ENCODE measurements at places on chromosomes 16 and 17.

- DNase-seq, result peak; percentile 21
Observed at GRCh38 chr16:82888591-82889001, 261.8 kb downstream of the CDH13 start.

- DNase-seq, result no peak
Observed at GRCh38 chr17:48925251-48925990, 17.2 kb downstream of the UBE2Z start.

DNA sequence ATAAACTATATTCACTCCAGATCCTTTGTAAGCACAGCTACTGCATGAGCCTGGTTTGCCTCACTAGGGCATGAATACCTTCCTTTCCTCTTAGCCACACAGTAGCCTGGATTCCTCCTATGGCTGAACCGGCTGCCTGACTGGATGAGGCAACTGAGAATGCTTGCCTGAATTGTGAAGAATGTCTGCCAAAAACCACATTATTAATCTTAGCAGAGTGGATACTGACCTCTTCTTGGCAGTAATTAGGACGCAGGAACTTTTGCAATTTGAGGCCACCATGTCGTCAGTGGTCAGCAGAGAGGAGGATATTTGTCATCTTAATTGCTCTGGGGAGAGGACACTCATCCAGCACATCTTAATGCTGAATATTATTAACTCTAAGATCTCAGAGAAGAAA, 651.8 kb upstream of the GOT2 start:
- DNase-seq, result peak; percentile 88

DNA sequence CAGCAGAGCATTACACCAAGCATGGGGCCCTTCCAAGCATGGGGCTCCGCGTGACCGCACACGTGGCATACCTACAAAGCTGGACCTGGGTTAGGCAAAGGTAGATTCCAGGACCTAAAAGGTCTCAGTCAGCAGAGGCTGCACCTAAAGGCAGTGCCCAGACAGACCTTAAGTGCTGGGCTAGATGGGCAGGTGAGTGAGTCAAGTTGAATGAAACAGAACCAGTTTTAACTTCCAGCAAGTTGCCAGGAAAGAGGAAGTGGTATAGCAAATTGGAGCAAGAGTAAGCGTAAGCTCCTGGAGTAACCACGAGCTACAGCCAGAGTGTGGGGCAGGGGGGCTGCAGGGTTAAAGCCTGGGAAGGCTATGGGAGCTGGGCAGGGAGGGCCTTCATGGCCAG, 49.5 kb downstream of the SRCIN1 start:
- no peak for DNase-seq

- no peak for DNase-seq
Observed at GRCh38 chr16:85523602-85524364, 89.3 kb upstream of the GSE1 start.

DNA sequence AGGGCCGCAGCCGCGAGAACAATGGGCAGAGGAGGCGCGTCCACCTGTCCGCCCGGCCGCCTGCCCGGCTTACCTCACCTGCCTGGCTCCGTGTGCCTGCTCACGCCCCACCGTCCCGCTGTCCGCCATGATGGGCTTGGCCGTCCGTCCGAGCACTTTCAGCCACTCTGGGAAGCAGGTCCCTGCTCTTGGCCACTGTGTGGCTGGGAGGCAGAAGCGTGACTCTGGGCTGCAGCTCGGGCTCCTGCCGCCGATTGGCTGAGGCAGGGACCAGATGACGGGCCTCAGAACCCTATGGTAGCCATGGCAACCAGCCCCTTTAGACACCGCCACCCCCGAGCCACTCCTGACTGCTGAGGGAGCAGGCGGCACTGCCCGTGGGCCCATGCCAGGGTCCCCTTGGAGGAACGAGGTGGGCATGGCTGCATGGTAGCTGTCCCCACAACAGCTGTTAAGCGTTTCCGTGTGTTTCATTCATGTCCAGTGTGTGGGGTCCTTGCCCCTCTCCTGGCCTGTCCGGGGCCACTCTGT, 8.9 kb upstream of the AXIN1 start:
- DNase-seq, result no peak

- no peak for DNase-seq
Observed at GRCh38 chr17:59381716-59382570, 50.5 kb downstream of the YPEL2 start.

- DNase-seq, result no peak
Observed at GRCh38 chr17:76735586-76736348, 1.4 kb downstream of the SRSF2 start.

DNA sequence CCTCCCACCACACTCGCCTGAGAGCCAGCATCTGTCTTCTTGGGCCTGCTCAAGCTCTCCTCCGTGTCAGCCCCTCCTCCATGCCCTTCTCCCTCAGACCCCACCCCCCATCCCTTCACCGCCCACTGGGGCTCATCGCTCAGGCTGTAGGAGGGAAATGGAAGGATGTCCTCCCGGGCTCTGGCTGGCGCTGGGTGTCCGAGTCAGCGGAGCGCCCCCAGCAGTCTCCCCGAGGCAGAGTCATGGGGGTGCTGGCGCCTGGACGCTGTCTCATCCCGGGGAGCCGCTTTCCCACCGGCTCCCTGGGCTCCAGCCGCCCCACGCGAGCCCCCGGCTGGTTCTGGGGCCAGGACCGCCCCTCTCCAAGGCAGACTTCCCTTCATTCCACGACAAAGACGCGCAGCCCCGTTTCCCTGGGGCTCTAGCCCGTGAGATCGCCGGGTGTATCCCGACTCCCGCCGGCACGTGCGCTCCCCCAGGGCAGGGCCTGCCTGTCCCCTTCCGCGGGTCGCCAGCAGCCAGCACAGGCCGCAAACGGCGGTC, 428 bp upstream of the ANTKMT start:
- DNase-seq, result peak; percentile 77

GRCh38 chr17:30812218-30813177, 12.0 kb downstream of the CRLF3 start:
- DNase-seq, result no peak

DNA sequence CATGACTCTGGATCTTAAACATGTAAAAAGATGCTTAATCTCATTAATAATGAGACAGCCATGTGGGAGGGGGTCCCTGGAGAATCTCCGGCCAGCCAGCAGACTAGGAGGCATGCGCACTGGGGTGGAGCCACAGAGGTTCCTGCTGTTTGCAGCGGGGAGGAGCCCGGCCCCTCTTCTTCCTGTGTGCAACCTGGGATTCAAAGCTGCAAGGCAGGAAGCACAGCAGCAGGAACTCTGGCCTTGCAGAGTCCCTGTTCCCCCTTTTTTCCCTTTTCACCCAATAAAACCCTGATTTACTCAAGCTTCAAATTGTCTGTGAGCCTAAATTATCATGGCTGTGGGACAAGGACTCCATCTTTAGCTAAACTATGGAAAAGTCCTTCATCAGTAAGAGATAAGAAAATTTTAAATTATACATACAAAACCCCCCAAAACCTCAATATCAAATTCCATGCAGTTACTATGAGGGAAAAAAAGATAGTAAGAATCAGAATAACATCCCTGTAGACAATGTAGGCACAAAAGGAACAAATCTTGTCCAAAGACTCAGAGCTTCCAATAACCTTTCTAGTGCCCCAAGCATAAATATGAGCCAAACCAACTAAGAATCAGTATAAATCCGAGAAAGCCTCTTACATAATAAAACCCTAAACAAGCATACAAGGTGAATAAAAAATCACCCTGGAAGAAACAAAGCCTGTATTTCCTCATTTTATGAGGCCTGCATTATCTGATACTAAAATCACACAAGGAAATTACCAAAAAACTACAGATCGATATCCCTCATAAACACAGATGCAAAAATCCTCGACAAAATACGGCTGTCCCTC, 12.1 kb downstream of the CFDP1 start:
- peak; percentile 68 for DNase-seq

DNA sequence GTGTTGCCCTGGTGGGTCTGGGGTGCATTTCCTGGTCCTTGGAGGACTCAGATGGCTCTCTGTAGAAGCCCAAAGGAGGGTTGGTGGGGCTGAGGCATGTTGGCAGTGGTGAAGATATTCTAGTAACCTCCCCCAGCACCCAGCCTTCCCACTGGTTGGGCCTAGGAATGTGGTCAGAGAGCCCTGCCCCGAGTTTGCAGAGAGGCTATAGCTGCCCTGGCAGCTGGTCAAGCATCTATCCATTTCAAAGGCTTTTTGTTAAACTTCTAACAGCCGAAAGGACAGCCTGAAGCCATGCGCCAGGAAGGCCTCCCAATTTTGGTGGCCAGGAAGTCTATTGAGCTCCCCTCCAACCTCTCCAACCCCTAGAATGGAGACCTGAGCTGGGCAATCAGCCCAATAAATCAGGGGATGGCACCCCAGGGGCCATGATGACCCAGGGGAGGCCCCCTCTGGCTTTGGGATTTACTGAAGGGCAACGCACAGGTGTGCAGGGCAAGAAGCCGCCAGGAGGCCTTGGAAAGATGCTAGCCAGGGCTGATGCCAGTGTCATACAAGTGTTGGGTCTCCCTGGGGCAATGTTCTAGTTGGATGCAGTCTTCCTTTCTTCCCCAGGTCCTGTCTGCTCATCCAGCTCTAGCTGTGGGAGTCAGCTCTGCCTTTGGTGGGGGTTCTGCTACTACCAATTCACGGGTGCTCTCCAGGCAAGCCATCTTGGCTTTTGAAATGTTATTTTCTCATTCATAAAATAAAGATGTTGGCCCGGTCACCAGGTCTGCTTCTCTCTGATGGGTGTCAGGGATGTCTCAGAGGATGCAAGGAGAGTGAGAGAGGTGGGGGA, 30.9 kb upstream of the AXIN2 start:
- DNase-seq, result no peak

DNA sequence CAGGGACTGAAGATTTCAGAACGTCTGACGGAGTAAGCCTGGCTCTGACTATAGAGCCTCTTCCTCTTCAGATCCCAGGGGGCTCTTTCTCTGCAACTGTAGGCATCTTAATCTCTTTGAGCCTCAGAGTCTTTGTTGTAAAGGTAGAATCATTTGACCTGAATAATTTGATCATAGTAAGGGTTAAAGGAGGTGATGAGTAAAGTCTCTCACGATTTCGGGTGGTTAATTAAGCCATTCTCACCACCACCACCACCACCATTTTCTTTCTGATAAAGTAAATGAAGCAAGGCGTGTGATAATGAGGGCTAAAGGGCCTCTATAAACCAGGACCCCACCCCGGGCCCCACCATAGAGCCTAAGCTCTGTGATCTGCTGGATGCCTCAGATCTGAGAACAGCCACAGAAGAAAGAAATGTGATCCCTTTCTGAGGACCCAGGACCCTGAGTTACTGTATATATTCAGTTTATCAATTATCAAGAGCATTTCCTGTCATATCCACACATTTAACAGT, 33.0 kb upstream of the ADAMTS18 start:
- DNase-seq, result no peak

DNA sequence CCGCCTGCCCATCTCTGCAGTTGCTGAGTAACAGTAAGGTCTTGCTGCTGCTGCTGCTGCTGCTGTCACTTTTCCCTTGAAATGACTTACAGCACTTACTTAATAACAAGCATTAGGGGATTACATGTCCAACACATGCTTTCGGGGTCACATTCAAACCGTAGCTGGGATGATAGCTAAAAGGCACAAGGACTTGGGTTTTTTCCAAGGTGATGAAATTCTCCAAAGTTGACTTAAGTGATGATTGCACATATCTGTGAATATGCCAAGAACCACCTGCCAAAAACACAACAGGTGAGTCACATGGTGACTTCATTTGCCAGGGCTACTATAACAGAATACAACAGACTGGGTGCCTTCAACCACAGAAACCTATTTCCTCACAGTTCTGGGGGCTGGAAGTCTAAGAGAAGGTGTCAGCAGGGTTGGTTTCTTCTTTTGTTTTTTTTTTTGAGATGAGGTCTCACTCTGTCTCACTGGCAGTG, 121.9 kb upstream of the TNRC6C start:
- no peak for DNase-seq

GRCh38 chr16:4677390-4677789, 16.0 kb upstream of the NUDT16L1 start:
- no peak for DNase-seq

GRCh38 chr17:38705803-38706504, 881 bp downstream of the MLLT6 start:
- peak; percentile 68 for DNase-seq

- no peak for DNase-seq
Observed at GRCh38 chr17:10394201-10394887, 21.5 kb upstream of the MYH13 start.

DNA sequence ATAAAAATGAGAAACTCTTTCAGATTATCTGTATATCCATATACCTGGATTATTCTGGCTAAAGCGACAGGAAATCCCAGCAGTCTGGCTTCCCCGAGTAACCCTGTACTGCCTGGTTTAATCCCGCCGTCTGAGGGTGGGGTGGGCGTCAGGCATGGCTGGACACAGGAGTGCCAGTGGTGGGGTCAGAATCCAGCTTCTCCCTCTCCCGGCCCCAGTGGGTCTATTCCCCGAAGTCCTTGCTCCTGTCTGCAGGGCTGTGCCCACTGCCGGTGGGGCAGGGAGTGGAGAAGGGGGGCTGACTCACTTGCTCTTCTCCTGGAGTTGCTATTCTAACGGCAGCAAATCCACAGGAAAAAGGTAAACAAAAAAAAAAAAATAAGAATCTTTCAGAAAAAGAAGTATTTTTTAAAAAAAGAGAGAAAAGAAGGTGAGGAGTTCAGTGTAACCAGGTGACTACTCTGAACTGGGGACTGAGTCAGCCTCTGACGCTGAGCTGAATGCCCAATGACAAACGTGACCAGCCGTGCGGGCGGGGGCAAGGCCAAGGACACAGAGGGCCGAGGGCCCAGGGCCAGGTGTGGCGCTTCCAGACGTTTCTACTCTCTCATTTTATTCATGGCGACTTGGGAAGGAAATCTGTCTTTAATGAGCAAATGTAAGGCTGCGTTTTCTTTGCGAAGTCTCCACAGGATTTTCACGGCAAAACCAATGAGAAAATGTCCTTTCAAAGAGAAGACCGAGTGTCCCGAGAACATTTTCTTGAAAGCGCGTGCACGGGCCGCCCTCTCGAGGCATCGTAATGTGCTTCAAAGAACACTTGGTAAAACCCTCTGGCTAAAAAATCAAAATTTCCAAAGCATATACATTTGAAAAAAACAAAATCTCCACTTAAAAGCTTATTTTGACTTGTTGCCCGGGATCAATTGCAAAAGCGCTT, 20.2 kb downstream of the FOXF1 start:
- DNase-seq, result no peak

DNA sequence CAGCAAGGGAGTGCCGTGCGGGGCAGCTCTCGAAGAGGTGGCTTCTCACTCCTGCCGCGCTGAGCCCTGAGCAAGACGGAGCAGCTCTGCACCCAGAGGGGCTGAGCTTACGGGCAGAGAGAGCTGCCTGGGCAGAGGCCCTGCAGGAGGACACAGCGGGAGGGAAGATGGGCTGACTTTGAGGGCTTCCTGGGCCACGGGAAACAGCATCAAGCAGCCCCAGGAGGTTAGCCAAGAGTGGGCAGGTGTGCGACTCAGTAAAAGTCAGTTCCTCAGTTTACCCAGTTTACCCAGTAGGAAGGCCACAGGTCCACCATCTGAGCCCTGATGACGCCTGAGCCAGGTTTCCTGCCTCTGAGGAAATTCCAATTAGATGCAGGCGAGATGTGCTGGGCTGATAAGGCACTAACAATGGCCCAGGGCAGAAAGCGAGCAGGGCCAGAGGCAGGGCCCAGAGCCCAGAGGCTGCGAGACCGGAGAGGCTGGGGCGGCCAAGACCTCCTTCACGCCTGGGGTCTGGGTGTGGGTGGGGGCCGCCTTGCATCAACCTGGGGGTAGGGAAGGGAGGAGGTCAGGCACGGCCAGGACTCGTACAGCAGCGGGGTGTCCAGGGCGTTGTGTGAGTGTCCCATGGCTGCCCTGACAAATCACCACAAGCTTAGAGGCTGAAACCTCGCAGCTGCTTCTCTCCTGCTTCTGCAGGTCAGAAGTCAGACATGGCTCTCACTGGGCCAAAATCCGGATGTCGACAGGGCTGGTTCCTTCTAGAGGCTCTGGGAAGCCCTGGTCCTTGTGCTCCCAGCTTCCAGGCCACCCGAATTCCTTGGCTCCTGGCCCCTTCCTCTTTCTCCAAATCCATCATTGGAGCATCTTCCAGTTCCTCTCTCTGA, 32.0 kb upstream of the CIBAR2 start:
- DNase-seq, result no peak
